Motor neuron (in vitro differentiated cells): ENCODE measurements at places on chromosomes 7 and 10. TPM values are rescaled to one million over a fixed set of nuclear protein-coding genes. Genes with fewer than 3 reads are reported as not detected.

The PRLHR gene
- 0.47 and 1.2 TPM in 2 replicates for total RNA-seq

The ADCYAP1R1 gene
- total RNA-seq: 55.0 and 83.3 TPM in 2 replicates

The ARL3 gene
- total RNA-seq: 6.9 and 7.8 TPM in 2 replicates

The KCNIP2 gene
- 8.8 TPM in 2 replicates for total RNA-seq

The GTF2IRD2 gene
- 9.6 and 11.1 TPM in 2 replicates for total RNA-seq

The A1CF gene
- 0.10 and 0.14 TPM in 2 replicates for total RNA-seq

The MGAM2 gene
- 0.19 and 0.24 TPM in 2 replicates for total RNA-seq

The TMEM213 gene
- 0.15 TPM in 1 of 2 replicates, not detected in the other for total RNA-seq

The CCL24 gene
- total RNA-seq: not detected in 2 replicates

The PNLIPRP1 gene
- not detected in 2 replicates for total RNA-seq

The NDUFA5 gene
- total RNA-seq: 114 and 116 TPM in 2 replicates

The NME8 gene
- 0.30 and 0.78 TPM in 2 replicates for total RNA-seq

The FOXP2 gene
- total RNA-seq: 7.1 and 7.9 TPM in 2 replicates

The C7orf33 gene
- 0.14 TPM in 1 of 2 replicates, not detected in the other for total RNA-seq
